SK-MEL-5 (cell line): ENCODE measurements at places on chromosomes 2 and 18. TPM values are rescaled to one million over a fixed set of nuclear protein-coding genes. Genes with fewer than 3 reads are reported as not detected.

The CFC1 gene
- not detected in 2 replicates for total RNA-seq

The UGT1A1 gene
- not detected in 2 replicates for total RNA-seq

The ANKRD29 gene
- total RNA-seq = 3.2 and 3.4 TPM in 2 replicates

The GPR45 gene
- total RNA-seq = 0.21 and 0.98 TPM in 2 replicates

The REG3G gene
- total RNA-seq = 0.19 TPM in 1 of 2 replicates, not detected in the other

The FNDC4 gene
- 1.2 and 1.5 TPM in 2 replicates for total RNA-seq

The CXCR4 gene
- total RNA-seq = 4.5 and 5.7 TPM in 2 replicates

The CHAC2 gene
- total RNA-seq = 7.4 and 8.1 TPM in 2 replicates

The CCDC150 gene
- total RNA-seq = 0.69 and 2.1 TPM in 2 replicates

The HAAO gene
- not detected in 2 replicates for total RNA-seq

The UPP2 gene
- not detected in 2 replicates for total RNA-seq

The CETN1 gene
- not detected in 2 replicates for total RNA-seq

The IL18R1 gene
- 0.37 and 0.59 TPM in 2 replicates for total RNA-seq

The AMMECR1L gene
- total RNA-seq = 25.3 and 28.8 TPM in 2 replicates

The IL1B gene
- total RNA-seq = 0.69 TPM in 1 of 2 replicates, not detected in the other

The DOK1 gene
- total RNA-seq = 3.5 and 3.9 TPM in 2 replicates

The EDAR gene
- total RNA-seq = not detected in 2 replicates

The SERPINB5 gene
- not detected in 2 replicates for total RNA-seq

The NDC80 gene
- total RNA-seq = 27.7 and 28.5 TPM in 2 replicates

The ZNF397 gene
- 16.8 and 18.3 TPM in 2 replicates for total RNA-seq

The FOXI3 gene
- total RNA-seq = 0.64 and 0.66 TPM in 2 replicates

The SLC9A4 gene
- total RNA-seq = not detected in 2 replicates

The ADI1 gene
- total RNA-seq = 63.4 and 68.1 TPM in 2 replicates

The IL18RAP gene
- not detected in 2 replicates for total RNA-seq

The DLGAP1 gene
- total RNA-seq = 27.5 and 28.5 TPM in 2 replicates

The TSHZ1 gene
- total RNA-seq = 3.0 and 4.1 TPM in 2 replicates

The EFR3B gene
- total RNA-seq = 7.9 and 10.1 TPM in 2 replicates
